ENCODE measurements at places on chromosomes 5 and 9. TPM values are rescaled to one million over a fixed set of nuclear protein-coding genes. Genes with fewer than 3 reads are reported as not detected.

- no peak for DNase-seq
Measured at GRCh38 chr9:73617586-73617985, 465.9 kb downstream of the ANXA1 start.

The PTPDC1 gene
- 2.2 TPM for total RNA-seq

DNA sequence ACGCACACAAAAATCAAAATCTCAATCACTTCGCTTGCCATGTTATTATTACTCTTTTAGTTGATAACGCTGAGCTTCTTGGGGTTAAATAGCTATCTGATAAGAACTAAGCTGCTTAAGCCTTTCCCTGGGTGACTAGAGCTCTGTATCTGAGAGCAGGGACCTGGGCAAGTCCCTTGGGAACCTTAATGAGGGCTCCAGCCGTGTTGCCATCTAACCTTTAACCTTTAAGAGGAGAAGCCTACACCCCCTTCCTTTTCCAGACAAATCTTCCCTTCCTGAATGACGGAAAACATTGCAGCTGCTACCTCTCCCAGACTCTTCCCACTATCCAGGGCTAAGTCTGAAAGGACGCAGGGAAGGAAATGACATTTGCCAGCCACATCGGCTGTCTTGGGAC, 216.5 kb upstream of the RAI14 start:
- no peak for DNase-seq

DNA sequence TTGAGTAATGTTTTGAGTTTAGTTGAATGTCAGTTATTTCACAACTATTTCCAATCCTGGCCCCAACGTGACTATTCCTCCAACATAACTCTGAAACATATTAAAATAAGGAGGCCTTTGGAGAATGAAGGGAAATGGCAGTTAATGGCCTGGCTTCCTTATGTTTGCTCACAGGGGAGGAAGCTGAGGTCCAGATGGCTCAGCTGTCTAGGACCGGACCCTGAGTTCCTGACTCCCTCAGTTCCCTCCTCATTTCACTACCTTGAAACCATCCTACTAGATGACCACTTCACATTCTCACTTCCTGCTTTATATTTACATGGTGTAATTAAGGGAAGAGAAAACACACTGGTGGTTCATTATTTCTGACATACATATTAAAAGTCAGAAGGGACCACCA, 6.6 kb downstream of the OTULINL start:
- no peak for DNase-seq

The LCN10 gene
- total RNA-seq: not detected

- DNase-seq: no peak
Measured at GRCh38 chr5:87438231-87438630, 25.5 kb upstream of the CCNH start.

- DNase-seq: no peak
Measured at GRCh38 chr5:173265433-173265832, 30.4 kb upstream of the NKX2-5 start.

The CCL19 gene
- total RNA-seq: not detected

DNA sequence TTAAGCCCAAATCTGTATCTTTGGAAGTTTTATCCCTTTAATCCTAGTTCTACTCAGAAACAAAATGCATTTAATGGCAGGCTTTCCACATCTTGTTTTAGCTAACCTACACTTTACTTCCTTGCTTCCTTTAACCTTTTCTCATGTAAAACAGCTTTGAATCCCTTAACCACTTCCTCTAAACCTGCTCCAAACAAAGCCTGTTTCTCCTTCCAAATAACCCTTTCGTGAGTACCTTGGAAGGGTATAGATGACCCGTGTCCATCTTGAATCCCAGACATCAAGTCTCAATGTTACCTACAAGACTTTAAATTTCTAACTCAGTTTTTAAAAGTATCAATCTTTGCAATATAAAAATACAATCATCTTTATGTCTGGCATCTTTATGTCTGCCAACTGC, 78.4 kb downstream of the DROSHA start:
- no peak for DNase-seq

The TMEM171 gene
- total RNA-seq: 2.1 TPM

GRCh38 chr9:22044583-22044982, 35.5 kb upstream of the CDKN2B start:
- peak; percentile 92 for DNase-seq

The CYLC2 gene
- total RNA-seq: not detected

DNA sequence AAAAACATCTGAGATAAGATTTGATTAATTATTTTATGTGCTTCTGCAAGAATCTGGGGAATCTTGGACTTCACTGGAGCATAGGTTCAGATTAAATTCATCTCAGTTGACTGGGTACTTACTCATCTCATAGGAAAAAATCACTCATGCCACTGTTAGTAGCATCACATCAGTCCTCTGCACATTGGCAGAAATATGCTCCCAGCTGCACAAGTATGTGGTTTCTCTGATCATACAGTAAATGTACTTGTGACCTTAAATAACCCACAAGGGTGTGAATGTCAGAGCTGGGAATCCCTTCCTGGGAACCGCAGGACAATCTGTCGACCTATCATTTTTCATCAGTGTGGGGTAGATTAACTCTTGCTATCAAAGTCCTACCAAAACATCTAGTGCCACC, 203.7 kb upstream of the SLC24A2 start:
- DNase-seq: peak; percentile 92

DNA sequence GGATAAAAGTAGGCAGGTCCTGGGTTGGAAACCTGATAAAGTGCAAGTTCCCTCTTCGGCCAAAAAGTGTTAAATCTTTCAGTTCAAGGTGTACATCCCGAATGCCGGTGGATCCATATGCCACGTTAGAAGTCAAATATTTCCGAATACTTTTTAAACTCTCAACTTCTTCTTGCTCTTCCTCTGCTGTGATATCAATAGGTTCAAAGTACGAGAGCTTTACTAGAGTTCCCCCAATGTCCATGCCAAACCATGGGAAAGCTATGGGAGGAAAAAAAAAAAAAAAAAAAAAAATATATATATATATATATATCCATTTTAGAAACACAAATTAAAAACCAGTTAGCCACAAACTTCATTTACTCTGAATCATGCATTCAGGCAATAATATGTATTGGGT, 10.4 kb downstream of the PANK3 start:
- no peak for DNase-seq

Data from M059J (cell line).